ENCODE measurements at places on chromosomes 11 and 22. TPM values are rescaled to one million over a fixed set of nuclear protein-coding genes. Genes with fewer than 3 reads are reported as not detected.

Gene HEPN1
- not detected for total RNA-seq

Gene KRTAP5-11
- total RNA-seq = not detected

Gene TMEM191B
- 0.13 TPM for total RNA-seq

Gene RASSF10
- total RNA-seq = 4.8 TPM

Gene FOLR3
- total RNA-seq = not detected

Gene HEPHL1
- total RNA-seq = not detected

Gene MUC5AC
- not detected for total RNA-seq

Gene LRFN4
- total RNA-seq = 17.1 TPM

Gene CNGA4
- not detected for total RNA-seq

Gene MRGPRX2
- total RNA-seq = not detected

Gene RAB36
- 0.77 TPM for total RNA-seq

Gene ACTN3
- under 0.01 TPM for total RNA-seq

Gene TTC36
- 0.76 TPM for total RNA-seq

Gene TMEM258
- total RNA-seq = 93.4 TPM

Gene ADM2
- 0.25 TPM for total RNA-seq

Gene PLEKHA7
- 3.4 TPM for total RNA-seq

Gene OR6T1
- total RNA-seq = not detected
